AG04450 (cell line): ENCODE measurements at places on chromosomes 4 and X. TPM values are rescaled to one million over a fixed set of nuclear protein-coding genes. Genes with fewer than 3 reads are reported as not detected.
A peak's percentile ranks its signal among the peaks of the same experiment; 100 is the strongest.

DNA sequence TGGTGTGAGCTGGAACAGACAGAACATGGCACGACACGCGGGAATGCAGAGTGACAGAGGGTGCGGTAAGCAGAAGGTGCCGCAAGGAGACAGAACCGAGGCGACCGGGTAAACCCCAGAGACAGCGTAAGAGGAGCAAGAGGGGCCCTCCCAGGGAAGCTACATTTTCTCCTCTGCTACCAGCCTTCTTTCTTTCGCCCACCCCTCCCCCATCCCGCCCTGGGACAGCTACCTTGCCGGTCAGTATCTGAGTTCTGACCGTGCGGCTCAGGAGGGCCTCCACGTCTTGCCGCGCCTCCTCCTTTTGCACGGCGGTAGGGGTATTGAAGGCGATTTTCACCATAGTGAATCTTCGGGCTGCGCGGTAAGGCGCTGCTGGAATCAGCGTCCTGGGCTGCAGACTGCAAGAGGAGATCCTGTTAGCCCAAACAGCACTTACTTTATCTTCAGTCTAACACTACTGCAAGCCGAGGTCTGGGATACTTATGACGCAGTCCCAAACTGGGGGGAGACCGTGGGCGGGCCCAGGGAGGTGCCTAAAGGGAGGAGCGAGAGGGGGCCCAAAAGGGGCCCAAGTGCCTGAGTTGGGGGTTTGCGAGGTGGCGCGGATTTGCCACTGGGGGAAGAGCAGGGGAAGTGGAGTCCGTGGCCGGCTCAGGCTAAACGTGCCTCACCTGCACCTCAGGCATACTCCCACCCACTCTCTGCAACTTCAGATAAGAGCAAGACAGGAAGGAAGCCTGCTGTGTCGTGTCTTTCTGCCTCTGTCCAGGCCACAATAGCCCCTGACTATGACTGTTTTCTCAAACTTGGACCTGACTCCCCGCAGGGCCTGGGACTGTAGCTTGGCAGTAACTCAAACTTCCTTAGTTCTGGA lies at the start of gene ITM2A:
TSS of gene ITM2A (minus strand) at position 462 of the 877 bp plus-strand sequence. CDS start at position 343, 119 bp downstream.
- no peak for DNase-seq

- no peak for DNase-seq
Measured at GRCh38 chr4:111628437-111628836, 516.8 kb upstream of the FAM241A start.

- DNase-seq: peak; percentile 6
Measured at GRCh38 chrX:152632445-152633097, 5.1 kb upstream of the GABRQ start.

DNA sequence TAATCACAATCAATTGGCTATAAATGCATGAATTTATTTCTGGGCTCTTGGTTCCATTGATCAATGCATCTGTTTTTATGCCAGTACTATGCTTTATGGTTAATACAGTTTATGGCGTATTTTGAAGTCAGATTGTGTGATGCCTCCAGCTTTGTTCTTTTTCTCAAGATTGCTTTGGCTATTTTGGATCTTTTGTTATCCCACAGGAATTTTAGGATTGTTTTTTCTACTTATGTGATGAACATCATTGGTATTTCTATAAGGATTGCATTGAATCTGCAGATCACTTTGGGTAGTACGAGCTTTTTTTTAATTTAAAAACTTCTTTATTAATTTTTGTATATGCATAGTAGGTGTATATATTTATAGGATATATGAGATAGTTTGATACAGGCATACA lies 338.7 kb upstream of the IGFBP7 start:
- no peak for DNase-seq

DNA sequence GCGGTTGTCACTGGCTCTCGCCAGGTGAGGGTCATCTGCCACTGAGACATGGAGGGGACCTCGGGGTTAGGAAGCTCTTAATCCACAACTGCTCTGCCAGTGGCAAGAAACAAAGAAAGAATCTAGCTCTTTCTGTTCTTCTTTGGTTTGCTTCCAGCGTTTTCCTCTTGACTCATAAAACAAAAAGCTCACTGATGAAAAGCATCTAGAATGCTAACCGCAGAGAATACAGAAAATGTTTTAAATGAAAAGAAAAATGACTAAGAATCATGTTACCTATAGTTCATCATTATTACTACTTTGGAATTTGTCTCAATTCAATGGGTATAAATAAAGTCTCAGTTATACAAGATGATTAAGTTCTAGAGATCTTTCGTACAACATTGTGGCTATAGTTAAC lies 274.8 kb upstream of the TENM3 start:
- DNase-seq: peak; percentile 44

- DNase-seq: no peak
Measured at GRCh38 chr4:145769450-145770037, 89.6 kb downstream of the C4orf51 start.

DNA sequence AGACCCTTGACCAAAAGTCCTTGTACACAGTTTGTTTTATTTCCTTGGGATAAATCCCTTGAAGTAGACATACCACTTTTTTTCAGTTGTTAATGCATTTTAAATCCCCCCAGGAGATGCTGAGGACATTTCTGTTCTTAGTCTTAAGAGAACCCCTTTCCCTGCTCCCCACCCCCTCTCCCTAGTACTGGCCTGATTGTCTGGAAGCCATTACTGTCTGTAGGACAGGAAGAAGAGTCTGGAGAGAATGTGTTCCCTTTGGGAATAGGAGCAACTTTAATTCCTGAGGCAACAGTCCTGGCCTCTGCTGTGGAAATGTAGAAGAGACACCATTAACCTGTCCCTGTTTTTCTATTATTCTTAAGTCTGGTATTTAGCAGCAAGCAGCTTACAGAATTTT lies 52.3 kb upstream of the TMEM131L start:
- no peak for DNase-seq

- DNase-seq: no peak
Measured at GRCh38 chr4:3192188-3192587, 56.8 kb upstream of the MSANTD1 start.

GRCh38 chr4:145048817-145049216 lies 49.2 kb downstream of the ANAPC10 start:
- no peak for DNase-seq

DNA sequence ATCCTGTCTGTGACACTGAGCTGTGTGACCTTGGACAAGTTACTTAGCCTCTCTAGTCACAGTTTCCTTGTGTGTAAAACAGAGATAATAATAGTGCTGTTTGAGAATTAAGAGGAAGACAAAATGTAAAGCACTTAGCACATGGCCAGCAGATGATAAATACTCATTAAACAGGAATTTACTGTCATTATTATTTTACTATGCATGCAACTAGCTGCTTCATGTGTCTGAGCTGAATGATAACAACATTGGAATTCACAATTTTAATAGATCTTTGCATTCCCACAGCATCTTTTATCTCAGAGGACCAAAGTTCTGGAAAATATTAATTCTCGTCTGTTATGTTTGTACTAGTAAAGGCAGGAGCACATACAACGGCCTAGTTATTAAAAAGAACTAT lies 79.2 kb upstream of the TET2 start:
- no peak for DNase-seq

GRCh38 chrX:11663875-11664210 lies 1.9 kb downstream of the ARHGAP6 start:
- DNase-seq: no peak

DNA sequence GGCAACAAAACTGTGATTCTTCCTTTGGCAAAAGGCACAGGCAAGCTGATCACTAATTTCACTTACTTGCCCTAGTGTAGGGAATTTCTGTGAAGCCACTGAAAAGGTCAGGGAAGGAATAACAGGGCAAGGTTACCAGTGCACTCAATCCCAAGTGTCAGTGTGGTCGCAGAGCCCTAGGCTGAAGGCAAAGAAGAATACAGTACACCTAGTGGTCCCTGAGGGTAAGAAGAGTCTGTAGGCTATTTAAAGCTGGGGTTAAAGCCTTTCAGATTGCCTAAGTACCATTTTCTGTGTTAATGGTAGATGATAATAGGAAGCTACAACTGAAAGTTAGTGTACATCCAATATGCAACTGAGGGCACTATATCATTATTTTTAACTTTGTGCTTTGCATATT lies 173.6 kb upstream of the NRK start:
- DNase-seq: no peak

GRCh38 chrX:140710710-140711109 lies 1.2 kb downstream of the LINC00632 start:
- no peak for DNase-seq

DNA sequence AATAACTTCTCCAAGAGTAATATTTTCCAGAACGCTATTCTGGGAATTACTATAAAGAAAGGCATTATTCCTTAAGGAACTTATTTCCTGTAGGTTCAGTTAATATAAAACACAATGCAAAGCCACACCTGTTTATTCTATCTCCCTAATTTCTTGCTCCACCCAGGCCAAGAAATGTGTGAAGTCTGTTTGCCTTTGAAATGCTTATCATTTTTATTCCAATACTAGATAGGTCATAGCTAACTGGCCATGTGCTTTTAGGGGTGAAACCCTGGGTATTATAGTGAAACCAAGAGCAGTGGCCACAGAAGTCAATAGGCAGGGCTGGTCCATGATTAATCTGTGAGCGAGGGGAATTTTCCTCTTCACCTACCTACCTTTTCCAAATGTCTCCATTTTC lies 14.8 kb downstream of the CXCL3 start:
- DNase-seq: no peak

- DNase-seq: no peak
Measured at GRCh38 chr4:24091639-24092233, 201.9 kb upstream of the PPARGC1A start.

DNA sequence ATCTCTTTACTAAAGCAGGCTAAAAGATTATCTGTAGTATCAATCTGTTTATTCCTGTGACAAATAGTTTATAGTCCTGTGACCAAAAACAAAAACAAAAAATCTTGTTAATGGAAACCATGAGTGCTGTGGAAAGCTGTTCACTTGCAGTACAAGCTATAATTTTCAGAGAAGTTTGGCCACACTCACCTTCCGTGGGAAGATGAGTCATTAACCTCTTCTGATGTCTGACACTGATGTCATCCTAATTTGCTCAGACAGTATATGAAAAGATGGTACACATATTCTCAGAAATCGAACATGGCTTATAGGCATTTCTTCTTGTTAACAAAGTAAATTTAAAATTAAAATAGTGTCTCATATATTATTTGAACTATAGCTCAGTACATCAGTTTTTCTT lies 19.9 kb upstream of the ENPP6 start:
- DNase-seq: no peak

- no peak for DNase-seq
Measured at GRCh38 chrX:154419189-154419588, 7.8 kb downstream of the TAFAZZIN start.

DNA sequence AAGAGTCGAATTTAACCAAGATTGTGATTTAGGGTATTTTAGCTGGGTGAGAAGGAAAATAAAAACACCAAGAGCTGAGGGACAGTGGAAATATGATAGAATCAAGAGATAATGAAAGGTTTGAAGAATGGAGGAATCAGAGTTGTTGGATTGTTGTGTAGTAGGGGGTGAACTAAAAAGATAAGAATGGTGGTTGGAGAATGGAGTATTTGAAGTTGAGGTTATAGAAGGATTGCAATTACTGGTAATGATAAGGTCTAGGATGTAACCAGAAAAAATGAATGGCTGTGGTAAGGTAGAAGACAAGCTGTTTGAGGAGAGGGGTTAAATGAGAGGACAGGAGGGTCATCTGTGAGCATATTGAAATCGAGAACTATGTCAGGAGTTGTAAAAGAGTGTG lies 4.5 kb downstream of the ABCE1 start:
- DNase-seq: no peak

DNA sequence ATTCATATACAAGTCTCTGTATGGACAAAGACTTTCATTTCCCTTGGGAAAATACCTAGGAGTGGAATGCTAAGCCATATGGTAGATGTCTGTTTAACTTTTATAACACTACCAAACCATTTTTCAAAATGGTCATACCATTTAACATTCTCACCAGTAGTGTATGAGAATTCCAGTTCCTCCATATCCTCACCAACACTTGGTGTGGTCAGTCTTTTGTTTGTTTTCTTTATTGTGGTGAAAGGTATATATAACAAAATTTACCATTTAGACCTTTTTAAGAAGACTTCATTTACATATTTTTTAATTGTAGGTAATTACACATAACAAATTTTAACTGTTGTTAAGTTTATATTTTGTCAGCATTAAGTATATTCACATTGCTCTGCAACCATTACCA lies 12.7 kb upstream of the APLN start:
- DNase-seq: no peak

DNA sequence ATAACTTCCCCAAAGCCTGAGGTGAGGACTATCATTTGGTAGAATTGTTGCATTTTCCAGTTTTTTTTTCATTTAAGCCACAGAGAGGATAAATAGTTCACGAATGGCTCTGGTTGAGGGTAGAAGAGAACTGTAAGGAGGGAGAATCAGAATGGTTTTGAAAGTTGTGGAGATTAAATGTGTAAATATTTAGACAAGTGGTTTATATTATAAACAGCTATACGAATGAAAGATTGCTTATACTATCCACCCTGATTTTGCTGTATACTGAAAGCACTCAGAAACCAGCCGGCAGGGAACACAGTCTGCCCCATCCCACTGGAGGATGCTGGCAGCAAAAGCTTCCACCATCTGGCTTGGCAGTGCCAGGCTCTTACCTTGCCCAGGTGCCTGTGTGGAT lies 341.1 kb downstream of the RAPGEF2 start:
- DNase-seq: peak; percentile 32

DNA sequence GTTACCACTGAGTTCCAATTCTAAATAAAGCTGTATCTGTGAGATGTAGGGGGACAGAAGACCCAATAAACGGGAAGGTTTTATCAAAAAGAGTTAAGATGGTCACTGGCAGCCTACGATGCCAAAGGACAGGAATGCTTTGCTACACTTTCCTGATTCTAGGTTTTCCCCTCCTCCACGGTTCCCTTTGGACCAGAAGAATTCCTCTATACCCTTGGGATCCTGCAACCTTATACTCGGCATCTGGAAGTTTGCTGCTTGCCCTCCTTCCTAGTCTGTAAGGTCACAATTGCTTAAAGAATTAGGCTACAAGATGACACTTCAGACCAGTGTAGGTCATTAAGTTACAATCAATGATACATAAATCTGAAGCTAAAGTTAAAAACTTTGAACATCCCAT lies 64.3 kb downstream of the SCML2 start:
- DNase-seq: no peak

STATH gene
- polyA plus RNA-seq: not detected in 2 replicates

CC2D2A gene
- polyA plus RNA-seq: 33.8 and 40.7 TPM in 2 replicates

BEX2 gene
- 0.14 and 0.25 TPM in 2 replicates for polyA plus RNA-seq

PLXNA3 gene
- polyA plus RNA-seq: 20.5 and 28.1 TPM in 2 replicates

MBTPS2 gene
- polyA plus RNA-seq: 24.6 and 31.2 TPM in 2 replicates

PTCHD1 gene
- not detected in 2 replicates for polyA plus RNA-seq
